ENCODE measurements at places on chromosomes 13 and 19.

DNA sequence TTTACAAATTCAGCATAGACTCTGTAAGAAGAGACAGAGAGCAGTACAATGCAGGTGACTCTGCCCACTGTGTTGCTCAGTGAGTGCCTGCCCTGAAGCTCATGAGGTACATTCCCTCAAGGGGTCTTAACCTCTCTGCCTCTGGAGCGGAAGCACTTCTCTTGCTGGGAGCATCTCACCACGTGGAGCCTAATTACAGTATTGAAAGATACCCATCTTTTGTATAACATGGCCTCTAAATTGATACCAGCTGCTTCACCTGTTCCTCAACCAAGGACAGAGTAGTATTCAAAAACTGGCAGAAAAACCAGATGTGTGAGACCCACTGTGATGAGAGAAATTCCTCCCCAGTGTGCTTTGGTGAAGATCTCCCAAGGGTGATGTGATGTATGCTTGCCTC lies 77.1 kb downstream of the SACS start:
- no peak for DNase-seq

GRCh38 chr19:46639358-46640182 lies 3.6 kb upstream of the GNG8 start:
- DNase-seq: no peak

DNA sequence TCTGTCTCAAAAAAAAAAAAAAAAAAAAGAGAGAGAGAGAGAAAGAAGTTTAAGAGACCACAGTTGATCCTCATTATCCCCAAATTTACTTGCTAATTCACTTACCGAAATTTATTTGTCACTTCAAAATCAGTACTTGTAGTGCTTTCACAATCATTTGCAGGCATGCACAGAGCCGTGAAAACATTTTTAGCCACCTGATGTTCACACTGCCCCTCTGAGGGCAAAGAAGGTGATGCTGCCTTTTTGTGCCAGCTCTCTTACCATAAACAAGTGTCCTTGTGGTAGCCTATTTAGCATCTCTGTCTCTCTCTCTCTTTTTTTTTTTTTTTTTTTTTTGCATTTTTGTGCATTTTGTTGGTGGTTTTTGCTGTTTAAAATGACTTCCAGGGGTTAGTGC lies 24.1 kb upstream of the CASP14 start:
- DNase-seq: no peak

DNA sequence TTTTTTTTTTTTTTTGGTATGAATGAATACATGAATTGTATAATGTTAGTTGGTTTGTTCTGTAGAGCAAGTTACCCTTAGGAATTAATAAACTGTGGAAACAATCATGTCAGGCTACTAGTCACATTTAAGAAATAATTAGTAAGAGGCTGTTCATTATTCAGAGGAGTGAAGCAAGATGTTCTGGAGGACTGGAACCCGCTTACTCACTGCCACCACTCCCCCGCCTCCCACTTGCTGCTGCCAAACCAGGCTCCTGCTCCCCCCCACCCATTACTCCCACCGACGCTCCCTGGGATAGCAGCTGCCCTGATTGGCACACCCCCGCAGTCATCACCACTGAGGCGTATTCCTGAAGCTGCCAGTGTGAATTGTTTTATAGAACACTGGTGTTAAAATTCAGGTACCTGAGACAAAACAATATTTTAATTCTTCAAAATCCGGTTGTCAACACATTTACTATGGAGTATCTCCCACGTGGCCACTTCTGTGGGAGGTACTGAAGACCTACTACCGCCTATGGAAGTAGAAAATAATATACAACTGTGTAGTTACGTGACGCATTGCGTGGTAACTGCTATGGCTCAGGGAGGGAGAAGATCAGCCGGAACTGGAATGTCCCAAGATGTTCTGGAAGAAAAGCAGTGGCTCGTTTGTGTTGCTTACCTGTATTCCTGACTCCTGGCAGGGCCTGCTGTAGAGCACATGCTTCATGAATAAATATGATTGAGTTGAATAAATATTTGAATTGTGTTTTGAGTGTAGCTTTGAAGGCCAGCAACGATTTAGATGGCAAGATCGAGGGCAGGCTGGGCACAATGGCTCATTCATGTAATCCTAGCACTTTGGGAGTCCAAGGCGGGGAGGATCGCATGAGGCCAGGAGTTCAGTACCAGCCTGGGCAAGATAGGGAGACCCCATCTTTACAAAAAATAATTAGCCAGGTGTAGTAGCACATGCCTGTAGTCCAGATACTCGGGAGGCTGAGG lies 1.7 kb downstream of the DPY19L3 start:
- no peak for DNase-seq

- DNase-seq: no peak
Measured at GRCh38 chr19:19260417-19261214, 12.5 kb downstream of the TM6SF2 start.
